NCI-H1105 (cell line): ENCODE measurements at places on chromosomes 4 and X.
A peak's percentile ranks its signal among the peaks of the same experiment; 100 is the strongest.

GRCh38 chr4:7715271-7716009, 224.2 kb downstream of the AFAP1 start:
- DNase-seq, result no peak

GRCh38 chr4:127558088-127558487, 74.7 kb upstream of the INTU start:
- DNase-seq, result no peak

DNA sequence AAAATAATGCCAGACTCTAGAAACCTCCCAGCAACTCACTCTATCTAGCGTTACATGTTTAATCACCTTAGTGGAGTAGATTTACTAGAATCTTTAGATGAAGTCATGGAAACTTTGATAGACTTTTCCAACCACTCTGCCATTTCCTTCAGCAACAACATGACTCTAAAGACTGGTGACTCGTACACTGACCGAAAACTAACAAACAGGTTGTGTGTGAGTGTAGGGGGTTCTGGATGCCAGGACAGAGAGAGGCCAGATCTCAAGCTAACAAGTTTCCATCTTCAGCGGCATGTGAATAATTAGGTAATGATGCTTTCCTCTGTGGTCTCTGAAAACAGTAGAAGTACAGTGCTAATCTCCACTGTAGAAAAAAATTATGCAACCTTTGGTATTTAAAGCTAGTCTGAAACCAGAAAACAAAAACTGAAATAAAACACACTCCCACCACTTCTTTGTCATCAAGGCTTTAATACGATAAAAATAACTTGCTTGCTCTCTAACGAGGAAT, 286.4 kb downstream of the PRDM5 start:
- DNase-seq, result no peak

DNA sequence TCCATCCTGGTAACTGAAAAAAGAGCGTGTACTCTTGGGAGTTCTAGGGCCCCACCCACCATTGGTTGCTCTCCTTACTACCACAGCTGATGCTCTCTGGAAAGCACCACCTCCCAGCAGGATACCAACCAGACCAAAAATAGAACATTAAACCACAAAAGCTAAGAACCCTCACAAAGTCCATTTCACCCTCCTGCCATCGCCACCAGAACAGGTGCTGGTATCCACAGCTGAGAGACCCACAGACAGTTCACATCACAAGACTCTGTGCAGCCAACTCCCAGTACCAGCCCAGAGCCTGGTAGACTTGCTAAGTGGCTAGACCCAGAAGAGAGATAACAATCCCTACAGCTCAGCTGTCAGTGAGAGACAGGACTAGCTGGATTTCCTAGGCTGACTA, 240.6 kb downstream of the PABPC4L start:
- no peak for DNase-seq

GRCh38 chr4:54657551-54658251, at the start of gene KIT:
Gene KIT (plus strand): TSS chr4:54657957. CDS start chr4:54658015, 58 bp downstream.
- DNase-seq, result peak; percentile 79

DNA sequence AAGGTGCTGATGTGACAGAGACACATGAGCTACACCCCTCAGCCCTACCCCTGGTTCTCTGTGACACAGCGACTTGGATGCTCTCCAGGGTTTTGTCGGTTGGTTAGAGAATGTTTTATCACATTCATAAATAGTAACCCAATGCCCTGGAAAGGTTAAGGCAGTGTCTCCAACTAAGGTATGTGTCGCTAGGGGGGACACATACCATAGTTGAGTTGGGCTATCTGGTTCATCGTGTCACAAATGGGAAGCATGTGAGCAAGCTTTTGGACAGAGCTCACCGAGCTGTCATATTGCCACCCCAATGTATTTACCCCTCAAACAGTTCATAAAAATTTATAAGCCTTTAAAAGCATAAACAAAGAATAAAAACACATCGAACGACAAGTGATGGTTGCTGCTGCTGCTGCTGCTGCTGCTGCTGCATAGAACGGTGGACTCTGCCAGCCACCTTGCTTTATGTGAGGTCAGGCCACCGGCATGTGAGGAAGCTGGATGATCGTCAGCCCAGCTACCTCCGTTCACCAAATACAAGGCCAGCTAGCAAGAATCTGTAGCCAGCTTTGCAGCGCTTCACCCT, 55.9 kb downstream of the STOX2 start:
- DNase-seq, result peak; percentile 18
